ENCODE measurements at places on chromosomes 4 and X.

- DNase-seq, result no peak
Measured at GRCh38 chr4:27490315-27490714, 629.7 kb downstream of the STIM2 start.

DNA sequence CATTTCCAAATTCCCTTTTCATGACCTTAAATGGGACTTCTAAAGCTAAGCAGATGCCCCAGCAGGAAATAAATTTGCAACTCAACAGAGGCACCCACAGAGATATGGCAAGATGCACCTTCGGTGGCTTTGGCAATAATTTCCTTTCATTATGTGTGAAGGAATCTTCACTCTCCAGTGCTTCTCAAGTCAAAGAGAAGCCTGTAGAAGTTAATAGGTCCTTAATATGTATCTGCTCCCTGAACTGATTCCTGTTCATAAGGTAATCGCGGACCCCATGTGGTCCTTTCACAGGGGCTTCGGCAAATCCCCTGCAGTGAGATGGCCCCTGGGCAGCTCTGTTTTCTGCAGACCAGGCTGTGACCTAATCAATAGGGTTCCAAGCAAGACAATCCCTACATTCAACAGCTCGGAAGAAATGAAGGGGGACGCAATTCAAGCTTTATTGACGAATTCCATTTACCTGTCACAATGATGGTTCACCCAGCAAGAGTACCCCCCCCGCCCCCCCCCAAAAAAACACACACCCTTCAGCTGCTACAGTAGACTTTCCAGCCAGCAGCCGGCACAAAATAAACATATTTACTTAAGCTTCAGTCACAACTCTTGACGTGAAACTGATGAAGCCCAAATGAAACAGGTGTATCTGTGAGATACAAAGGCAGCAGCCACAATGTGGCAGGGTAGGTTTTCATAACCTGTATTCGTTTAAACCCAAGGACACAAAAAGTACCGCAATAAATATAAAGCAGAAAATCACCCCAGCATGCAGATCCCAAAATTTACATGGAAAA is 35.3 kb downstream of the FAT1 start:
- no peak for DNase-seq

DNA sequence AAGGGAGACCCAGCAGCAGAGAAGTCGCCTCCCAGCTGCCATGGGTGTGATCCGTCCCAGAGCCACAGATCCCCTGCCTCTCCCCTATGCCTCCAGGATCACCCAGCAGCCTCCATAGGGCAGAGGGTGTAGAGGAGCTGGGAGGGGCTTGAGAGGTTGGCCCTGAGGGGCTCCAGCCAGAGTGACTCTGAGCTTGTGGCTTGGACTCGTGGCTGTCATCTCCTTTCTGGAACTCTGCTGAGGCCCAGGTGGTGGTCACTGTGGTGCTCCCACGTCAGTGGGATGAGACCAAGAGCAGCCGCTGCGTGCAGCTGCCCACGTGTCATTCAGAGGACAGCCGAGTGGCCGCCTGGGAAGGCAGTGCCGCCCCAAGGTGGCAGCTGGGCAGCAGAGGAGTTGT is 4.2 kb downstream of the TACC3 start:
- no peak for DNase-seq

GRCh38 chrX:148290931-148291330 is 209.5 kb upstream of the AFF2 start:
- DNase-seq, result no peak

DNA sequence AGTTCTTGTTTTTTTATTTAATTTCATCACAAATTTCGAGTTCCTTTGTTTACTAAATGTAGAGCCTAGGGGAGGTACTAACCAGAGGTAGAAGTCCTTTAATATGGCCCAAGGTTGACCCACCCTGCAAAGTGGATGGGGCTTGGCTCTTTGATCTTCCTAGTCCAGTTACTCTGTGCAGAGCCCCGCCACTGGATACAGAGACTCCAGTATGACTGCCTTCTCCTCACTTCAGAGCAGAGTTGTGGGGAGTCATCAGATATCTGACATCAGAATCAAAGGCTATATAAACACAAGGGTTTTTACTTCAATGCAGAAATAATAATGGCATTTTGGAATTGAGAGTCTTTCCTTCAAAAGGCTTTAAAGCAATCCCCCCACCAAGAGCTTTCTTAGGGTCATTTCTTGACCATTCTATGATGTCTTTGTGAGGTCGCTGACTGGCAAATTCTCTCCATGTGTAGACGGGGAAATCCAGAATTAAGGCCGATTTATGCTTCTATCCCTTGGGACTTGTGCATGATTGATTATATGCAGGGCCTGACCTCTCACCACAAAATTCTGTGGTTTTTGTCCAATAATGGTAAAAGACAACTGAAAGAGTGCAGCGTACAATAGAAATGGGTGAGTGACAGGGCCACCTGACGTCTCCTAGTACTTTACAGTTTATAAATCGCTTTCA is 88.3 kb upstream of the CITED1 start:
- DNase-seq, result no peak

DNA sequence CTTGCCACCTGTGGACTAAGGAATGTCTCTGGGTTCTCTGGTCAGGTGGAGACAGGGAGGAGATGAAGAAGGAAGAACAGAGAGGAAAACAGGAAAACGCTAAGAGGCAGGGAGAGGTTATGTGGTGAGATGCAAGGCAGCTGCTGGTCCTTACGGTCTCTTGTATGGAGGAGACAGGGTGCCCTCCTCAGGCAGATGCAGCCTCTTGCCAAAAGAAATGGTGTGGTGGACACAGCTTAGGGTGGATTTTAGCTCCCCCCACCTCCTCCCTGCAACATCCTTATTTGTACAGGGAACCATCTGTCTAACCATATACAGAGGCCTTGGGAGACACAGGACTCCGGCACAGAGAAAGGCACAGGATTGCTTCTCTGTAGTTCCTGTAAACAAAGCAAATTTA is 9.7 kb downstream of the OCIAD2 start:
- DNase-seq, result no peak

GRCh38 chr4:121898150-121898549 is 27.9 kb upstream of the BBS7 start:
- no peak for DNase-seq

DNA sequence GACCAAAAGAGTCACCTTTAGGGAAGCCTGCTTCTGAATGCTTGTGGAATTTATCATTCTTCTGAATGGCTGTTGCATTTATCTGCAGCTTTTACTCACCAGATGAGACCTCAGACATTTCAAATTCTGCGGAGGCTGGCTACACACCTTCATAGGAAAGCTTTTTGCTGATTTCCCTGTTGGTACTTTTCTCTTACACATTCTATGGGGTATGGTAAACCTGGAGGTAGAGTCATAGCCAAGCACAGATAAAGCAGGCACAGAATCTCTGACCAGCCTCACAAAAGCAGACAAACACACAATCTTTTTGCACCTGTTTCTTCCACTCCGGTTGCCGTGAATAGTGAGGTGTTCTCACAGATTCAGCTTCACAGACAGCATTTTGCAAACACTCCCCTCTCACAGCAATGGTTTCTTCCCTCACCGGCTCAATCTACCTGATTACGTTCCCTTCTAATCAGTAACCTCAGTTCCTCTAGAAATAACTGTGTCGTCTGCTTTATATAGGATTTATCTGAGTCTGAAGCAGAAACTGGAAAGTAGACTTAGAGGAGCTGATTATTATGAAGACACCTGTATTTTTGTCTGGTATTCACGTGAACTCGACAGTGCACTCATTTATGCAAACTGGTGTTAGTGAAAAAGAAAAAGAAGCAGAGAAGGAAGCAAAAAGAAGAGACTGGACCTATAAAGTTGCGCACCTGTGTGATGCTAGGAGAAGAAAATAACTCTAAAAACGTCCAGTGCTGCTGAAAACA is 83.1 kb downstream of the DMD start:
- DNase-seq, result no peak

- no peak for DNase-seq
Measured at GRCh38 chr4:48255072-48255958, 14.3 kb downstream of the TEC start.

DNA sequence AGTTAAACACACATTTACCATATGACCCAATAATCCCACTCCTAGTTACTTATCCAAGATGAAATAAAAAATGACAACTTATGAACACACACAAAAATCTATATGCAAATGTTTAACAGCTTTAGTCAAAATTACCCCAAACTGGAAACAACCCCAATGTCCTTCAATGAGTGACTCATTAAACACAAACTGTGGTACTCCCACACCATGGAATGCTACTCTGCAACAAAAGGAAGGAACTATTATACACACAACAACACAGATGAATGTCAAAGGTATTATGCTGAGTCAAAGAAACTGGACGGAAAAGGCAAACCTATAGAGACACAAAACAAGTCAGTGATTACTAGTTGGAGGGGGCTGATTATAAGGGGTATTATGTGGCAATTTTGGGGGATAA is 40.5 kb downstream of the MED14 start:
- DNase-seq, result no peak

DNA sequence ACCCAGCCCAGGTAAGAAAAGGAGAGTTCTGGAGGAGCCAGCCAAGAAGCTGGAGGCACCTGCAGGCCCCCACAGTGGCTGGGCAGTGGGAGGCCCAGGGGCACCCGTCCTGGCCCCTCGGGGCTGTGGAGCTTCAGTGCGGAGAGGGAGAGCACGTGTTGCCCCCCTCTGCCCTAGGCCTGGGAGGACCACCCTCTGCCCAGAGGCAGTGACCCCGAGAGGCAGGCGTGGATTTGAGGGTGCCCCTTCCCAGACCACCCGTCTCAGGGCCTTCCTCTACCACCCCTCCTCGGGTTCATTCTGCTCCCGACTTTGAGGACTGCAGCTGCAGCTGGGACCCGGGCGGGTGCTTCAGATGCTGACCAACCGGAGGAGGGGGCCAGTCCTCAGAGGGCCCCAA is 12.1 kb upstream of the HGFAC start:
- no peak for DNase-seq

Data from NCI-H2171 treated with DMSO at 0.1 percent for 48 hours (cell line).